ENCODE measurements at places on chromosomes 16 and 17.

DNA sequence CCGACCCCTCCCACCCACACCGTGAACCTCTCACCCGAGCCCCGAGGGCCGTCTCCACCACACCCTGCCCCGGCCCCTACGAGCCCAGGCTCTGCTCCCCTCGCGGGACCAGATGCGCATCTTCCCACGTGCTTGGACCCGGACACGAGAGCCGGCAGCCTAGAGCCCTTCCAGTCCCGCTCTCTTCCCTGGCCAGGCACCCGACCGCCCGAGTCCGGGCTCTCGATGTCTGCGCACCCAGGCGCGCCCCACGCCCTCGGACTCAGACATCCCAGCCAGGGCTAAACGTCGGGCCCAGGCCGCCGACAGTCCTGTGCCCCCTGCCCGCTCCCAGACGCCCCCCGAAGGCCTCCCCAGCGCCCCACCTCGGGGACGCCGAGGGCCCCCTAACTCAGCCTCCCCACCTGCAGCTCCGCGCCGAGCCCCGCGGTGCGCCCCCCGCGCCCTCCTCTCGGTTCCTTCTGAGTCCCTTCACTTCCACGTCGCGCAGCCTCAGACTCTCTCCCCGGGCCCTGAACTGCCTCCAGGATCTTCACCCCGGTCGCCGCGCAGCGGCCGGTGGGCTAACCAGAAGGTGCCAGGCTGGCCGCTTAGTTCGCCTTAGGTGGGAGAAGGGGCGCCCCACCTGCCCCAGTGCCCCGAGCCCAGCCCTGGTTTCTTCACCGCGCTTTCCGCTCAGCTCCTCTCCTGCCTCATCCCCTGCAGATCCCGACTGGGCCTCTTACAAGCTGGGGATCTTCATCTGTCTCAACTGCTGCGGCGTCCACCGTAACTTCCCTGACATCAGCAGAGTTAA is 688 bp downstream of the ADAP2 start:
- DNase-seq = no peak

DNA sequence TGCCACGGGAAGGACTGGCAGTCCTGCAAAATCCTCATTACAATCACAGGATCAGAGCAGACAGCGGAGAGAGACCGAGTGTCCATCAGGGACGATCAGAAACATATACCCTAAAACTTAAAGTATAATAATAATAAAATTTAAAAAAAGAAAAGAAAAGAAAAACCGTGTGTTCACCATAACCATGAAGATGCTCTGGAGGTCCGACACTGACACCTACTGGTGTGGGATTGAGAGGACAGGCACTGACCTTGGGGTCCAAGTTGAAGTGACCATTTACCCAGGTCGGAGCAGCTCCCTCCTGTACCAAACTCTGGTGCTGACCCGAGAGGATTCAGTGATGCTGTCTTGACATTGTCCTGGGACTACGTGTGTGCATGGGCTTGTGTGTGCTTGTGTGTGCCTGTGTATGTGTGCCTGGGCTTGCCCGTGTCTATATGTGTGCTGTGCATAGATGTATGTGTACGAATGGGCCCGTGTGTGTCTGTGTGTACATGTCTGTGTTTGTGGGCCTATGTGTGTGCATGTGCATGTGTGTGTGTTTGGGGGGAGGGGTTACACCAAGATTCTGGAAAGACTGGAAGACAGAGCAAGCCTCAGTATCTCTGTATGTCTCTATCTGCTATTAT is 10.0 kb upstream of the CD300LD start:
- no peak for DNase-seq

GRCh38 chr16:88888461-88889387 is 22.3 kb upstream of the PABPN1L start:
- no peak for DNase-seq

DNA sequence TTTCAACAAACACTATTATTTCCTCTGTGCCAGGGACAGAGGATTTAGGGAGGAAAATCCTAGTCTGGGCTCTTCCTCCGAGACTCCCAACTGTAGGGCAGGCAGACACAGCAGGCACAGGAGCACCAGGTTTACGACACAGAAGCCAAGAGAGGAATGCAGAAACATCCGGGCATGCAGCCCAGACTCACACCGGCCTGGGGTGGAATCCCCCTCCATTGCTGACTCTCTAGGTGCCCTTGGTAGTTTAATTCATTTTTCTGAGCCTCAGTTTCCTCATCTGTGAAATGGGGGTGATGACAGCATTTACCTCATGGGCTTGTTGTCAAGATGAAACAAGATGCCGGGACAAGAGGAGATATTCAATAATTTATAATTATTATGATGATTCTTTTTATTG is 14.9 kb downstream of the CA4 start:
- no peak for DNase-seq

- no peak for DNase-seq
Measured at GRCh38 chr17:66939461-66940114, 24.9 kb upstream of the CACNG4 start.

DNA sequence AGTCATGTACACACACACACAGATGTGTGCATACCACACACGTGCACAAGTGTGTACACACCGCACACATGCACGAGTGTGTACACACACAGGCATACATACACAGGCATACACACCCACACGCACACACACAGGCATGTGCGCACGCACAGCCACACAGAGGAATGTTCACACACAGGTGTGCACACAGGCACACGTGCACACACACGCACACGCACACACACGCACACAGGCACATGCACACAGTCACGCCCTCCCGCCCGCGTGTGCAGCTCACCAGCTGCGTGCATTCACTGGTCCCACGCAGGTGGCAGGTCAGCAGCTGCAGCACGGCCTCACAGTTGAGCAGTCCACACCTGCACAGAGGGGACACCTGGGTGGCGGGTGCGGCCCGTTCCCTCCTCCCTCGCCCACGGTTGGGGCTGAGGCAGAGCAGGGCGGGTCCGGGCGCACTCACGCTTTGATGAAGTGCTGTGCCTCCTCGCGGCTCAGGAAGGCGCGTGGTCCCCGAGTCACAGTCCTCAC is 7.7 kb downstream of the TEPSIN start:
- DNase-seq = no peak

- DNase-seq = peak; percentile 84
Measured at GRCh38 chr16:1991948-1992703, 2.4 kb downstream of the SYNGR3 start.

DNA sequence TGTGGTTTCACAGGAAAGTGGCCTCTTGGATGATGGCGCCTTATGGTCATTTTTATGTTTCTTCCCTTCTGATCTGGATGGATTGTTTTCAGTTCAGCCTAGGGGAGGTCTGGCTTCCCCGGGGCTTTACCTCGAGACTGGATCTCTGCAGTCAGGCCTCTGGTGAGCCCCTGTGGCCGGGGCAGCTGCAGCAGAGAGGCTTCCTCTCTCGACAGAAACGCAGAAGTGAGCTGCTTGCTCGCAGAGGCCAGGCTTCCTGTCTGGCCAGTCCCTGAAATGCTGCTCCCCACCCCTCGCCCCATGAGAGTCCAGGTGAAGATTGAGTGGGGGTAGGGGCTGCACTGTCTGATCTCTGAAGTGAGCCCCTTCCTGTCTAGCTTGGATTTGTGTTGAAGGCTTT is 44.0 kb downstream of the PLCG2 start:
- DNase-seq = no peak

- no peak for DNase-seq
Measured at GRCh38 chr16:13552062-13552959, 367.6 kb upstream of the ERCC4 start.

DNA sequence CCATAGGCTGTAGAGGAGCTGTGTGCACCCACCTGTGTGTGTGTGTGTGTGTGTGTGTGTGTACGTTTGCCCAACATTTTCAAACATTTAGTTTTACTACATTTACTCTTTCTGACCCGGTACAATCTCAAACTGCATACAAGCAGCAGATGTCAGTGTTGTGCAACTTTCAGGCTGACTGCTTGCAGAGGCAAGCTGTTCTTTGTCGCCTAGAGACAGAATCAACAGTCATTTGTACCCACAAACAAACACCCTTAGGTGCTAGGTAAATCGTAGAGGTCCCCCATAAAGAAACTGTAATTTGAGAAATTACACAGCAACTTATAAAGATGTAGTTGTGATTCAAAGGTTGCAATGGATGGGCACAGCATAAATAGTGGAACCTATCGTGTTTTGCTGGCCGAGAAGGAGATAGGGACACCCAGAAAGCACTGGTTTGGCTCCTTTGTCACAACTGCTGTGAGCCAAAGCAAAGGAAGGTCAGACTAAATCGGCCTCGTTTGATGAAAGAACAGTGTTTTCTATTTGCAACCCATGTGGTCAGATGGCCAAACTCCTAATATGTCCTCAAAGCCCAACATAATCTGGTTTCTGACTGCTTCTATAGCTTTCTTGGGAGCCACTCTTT is 478.4 kb downstream of the TOX3 start:
- peak; percentile 18 for DNase-seq

- DNase-seq = no peak
Measured at GRCh38 chr16:64242492-64242891, 879.4 kb downstream of the CDH11 start.

- no peak for DNase-seq
Measured at GRCh38 chr17:78343543-78344201, 16.2 kb downstream of the SOCS3 start.

DNA sequence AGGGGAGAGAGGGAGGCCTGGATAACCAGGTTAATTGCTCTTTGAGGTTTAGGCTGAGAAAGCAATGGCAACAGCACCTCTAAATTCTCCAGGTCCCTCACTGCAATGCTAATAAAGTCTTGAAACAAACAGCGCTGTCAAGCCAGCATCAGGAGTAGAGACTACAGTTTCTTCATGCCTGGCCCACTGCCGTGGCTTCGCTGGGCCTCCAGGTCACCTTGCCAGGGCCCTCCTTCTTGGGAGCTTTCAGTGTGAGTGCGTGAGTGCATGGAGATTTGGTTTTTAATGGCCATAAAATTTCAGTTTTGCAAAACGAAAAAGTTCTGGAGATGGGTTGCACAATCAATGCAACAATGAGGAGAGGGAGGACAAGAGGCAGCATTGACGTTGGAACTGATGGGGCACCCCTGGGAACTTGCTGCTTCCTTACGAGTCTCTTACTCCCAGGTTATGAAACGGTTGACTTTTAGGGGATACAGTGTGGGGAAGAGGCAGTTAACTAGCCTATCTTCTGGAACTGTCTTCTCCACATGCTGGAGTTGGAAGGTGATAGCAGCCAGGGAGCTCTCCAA is 229.4 kb downstream of the XYLT1 start:
- no peak for DNase-seq

GRCh38 chr17:82028966-82029365 is 2.5 kb upstream of the RAC3 start:
- DNase-seq = no peak

DNA sequence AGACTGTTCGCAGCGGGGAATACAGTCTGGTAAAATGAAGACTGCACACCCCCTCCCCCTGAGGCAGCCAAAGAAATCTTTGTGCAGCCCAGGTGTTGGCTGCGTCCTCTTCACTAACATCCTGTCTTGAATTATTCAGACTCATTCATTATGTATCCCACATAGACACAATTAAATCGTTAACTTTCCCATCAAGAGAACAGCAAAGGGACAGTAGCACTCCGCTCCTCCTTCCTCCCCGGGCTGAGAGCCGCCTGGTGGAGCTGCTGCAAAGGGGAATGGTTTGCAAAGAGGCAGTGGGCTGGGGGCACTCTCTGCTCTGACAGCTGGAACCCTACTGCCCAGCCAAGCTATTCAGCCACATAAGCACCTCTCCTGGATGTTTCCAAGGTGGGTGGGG is 290.0 kb upstream of the SOX9 start:
- no peak for DNase-seq

Data from hippocampal formation (tissue), 2 donors.